ENCODE measurements at places on chromosomes 3 and 15.

DNA sequence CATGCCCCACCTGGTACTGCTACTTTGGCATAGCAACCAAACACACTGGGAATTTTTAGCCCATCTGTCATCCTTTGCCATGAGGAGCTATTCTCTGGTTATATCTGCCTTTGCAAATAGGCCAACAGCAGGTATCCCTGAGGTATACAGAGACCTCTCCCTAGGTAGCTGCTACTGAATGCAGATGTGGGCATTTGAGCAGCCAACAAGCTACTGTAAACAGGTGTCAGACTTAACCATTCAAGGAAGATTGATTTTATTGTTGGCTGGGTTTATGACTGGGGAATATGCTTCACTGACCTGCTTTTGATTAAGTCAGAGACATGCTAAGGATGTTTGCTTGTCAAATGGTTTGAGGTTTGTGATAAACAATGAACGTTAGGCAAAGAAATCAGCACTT, 183.2 kb downstream of the OXSM start:
- DNase-seq = no peak

GRCh38 chr15:69782809-69783208, 314.9 kb downstream of the TLE3 start:
- no peak for DNase-seq

DNA sequence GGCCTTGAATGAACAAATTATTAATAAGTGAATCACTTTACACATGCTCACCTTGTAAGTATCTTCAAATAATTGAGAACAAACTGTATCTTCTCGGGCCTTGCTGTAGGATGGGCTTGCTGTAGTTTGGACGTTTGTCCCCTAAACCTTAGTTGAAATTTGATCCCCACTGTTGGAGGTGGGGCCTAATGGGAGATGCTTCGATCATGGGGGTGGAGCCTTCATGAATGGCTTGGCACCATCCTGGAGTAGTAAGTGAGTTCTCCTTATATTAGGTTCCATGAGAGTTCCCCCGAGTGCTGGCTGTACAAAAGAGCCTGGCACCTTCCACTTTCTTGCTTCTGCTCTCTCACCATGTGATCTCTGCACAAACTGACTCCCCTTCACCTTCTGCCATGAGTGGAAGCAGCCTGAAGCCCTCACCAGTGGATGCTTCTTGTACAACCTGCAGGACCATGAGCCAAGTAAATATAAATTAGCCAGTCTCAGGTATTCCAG, 29.3 kb downstream of the PIGB start:
- DNase-seq = no peak

GRCh38 chr3:17151598-17152373, 267.0 kb downstream of the PLCL2 start:
- no peak for DNase-seq

GRCh38 chr3:43863966-43864933, 173.5 kb downstream of the ABHD5 start:
- no peak for DNase-seq

GRCh38 chr3:52670621-52671521, 14.8 kb downstream of the PBRM1 start:
- DNase-seq = no peak

- no peak for DNase-seq
These were observed 199.4 kb upstream of the TTC14 start for GRCh38 chr3:180402471-180403073.

All from globus pallidus (tissue), 1 donor.